ENCODE measurements at places on chromosomes 4 and X. TPM values are rescaled to one million over a fixed set of nuclear protein-coding genes. Genes with fewer than 3 reads are reported as not detected.

The PLP2 gene
- 38.0 TPM for total RNA-seq

The RELL1 gene
- total RNA-seq: 39.7 TPM

The BMP3 gene
- not detected for total RNA-seq

GRCh38 chr4:168487282-168488035 is 7.2 kb upstream of the DDX60L start:
- no peaks in the 10 kb centered on the region for H3K27me3 ChIP-seq
- DNase-seq: no peak
- no peak overlapping the region for H3K4me3 ChIP-seq
- H3K36me3 ChIP-seq: no peaks in the 10 kb centered on the region
- H3K27ac ChIP-seq: no peak overlapping the region

Data from heart right ventricle (tissue), 16 donors.